ENCODE measurements at places on chromosomes 7 and 10. TPM values are rescaled to one million over a fixed set of nuclear protein-coding genes. Genes with fewer than 3 reads are reported as not detected.

The NOS3 gene
- total RNA-seq, result 62.5 TPM

The CTTNBP2 gene
- total RNA-seq, result not detected

DNA sequence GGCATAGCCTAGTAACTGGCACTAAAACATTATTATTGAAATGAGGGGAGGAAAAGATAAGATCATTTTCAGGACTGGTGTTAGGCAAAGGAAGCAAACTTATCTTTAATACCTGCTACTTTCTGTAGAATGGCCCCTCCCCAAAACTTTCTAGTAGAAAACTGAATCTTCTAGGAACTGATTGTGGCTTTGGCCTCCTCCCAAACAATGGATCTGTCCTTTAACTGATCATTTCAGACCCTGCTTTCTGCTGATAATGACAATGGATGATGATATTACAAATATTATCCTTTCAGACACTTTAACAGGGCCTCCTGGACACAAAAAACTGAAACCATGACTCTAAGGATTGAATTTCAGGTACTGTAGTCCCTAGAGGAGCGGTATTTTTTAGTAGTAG lies 55.1 kb downstream of the EZH2 start:
- no peak for DNase-seq
- H3K4me3 ChIP-seq, result no peak overlapping the region
- H3K27me3 ChIP-seq, result no peaks in the 10 kb centered on the region
- H3K27ac ChIP-seq, result no peak overlapping the region
- no peaks in the 10 kb centered on the region for H3K4me1 ChIP-seq
- peaks cover 57% of the 10 kb centered on the region for H3K36me3 ChIP-seq

DNA sequence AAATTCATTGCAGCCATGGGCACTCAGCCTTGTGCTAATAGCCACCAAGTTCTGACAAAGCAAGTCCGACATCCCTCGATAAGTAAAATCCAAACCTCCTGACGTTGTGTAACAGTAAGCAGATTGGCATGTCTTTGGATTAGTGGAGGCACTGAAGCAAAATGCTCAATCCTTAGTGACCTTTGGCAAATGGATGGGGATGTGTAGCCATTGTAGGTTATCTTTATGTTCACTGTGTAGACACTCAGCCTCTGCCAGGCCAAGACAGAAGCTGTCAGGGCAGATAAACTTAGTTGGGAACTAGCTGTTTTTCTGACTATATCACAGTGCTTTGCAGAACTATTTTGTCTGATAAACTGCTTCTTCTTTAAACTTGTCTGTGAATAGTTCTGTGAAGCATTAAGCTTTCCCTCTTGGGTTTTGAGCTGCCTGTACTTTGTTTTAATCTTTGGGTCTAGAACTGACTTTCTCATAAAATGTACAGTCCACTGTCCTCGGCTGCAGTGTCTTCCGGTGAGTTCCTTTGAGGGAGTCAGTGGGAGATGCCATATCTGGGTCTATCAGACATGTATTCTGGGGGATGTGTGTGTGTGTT lies 220.8 kb downstream of the LRMDA start:
- H3K36me3 ChIP-seq, result no peaks in the 10 kb centered on the region
- H3K27me3 ChIP-seq, result no peaks in the 10 kb centered on the region
- H3K4me1 ChIP-seq, result no peaks in the 10 kb centered on the region
- H3K4me3 ChIP-seq, result no peak overlapping the region
- no peak for DNase-seq

GRCh38 chr10:95279042-95279820 lies 11.6 kb downstream of the PDLIM1 start:
- DNase-seq, result no peak
- H3K27me3 ChIP-seq, result no peaks in the 10 kb centered on the region
- H3K27ac ChIP-seq, result no peak overlapping the region
- H3K4me1 ChIP-seq, result no peaks in the 10 kb centered on the region

DNA sequence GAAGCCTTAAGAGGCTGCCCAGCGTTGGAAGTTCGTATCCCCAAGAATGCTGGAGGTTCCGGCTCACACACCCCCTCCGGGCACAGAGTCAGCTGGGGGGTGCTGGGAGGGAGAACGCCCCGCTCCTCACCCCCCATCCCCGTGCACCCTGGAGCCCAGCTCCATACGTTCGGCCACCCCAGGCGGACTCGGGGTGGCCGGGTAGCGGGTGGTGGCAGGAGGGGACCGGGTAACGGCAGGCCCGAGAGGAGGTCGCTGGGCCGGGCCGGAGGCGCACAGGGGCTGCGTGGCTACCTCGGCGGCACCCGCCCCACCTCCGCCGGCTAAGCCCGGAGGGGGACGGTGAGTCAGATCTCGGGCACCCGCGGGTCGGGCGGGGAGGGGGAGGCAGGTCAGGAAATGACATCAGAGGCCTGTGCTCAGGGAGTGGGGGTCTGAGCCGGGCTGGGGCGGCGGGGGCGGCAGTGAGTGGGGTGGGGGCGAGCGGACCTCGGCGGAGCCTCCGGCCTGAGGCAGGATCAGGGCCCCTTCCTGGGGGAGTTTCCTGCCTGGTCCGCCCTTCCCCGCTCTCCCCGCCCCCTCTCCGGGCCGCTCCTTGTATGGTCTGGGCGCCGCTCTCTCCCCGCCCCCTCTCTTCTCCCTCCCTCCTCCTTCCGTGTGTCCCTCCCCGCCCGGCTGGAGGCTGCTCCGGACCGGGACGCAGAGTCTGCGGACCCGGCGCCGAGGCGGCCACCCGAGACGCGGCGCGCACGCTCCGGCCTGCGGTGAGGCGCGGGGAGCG lies at the start of gene ZYX:
Gene ZYX (plus strand): TSS at position 700 of the 781 bp plus-strand sequence. CDS start 227 bp downstream, outside the sequence.
- peak; percentile 91 for DNase-seq
- no peak within 1 kb of the TSS for H3K27ac ChIP-seq
- H3K4me3 ChIP-seq, result peak within 1 kb of the TSS; percentile 83
- no peaks in the 10 kb centered on the region for H3K36me3 ChIP-seq
- H3K27me3 ChIP-seq, result no peaks in the 10 kb centered on the region

DNA sequence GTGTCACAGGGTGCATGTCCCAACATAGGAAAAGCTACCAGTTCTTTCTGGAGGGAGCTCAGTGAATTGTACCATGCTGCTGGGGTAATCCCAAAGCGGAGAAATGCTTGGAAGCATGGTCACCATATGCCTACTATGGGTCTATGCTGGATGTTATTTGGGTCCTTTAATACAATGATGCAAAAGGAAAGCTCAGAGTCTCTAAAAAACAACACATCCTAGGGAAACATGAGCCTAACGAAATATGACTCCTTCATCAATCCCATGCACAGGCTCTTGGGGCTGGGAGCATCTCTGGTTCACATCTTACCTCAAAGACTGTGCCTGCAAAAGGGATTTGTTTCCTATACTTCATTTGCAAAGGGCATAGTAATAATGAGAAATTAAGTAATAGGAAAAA lies 65.2 kb downstream of the CUBN start:
- no peak overlapping the region for H3K27ac ChIP-seq
- H3K36me3 ChIP-seq, result no peaks in the 10 kb centered on the region

DNA sequence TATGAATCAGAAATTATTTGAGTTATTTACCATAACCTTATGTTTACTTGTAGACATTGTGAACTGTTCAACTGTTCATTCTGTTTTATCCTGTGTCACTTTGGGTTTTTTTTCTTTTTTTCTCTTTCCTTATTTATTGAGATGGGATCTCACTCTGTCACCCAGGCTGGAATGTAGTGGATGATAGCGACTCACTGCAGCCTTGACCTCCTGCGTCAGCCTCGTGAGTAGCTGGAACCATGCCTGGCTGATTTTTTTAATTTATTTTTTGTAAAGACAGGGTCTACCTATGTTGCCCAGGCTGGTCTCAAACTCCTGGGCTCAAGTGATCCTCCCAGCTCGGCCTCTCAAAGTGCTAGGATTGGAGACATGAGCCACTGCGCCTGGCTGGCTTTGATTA lies 97.1 kb downstream of the CSTF2T start:
- no peak overlapping the region for H3K27ac ChIP-seq
- H3K27me3 ChIP-seq, result no peaks in the 10 kb centered on the region
- no peaks in the 10 kb centered on the region for H3K4me1 ChIP-seq
- H3K36me3 ChIP-seq, result no peaks in the 10 kb centered on the region
- no peak for DNase-seq
- H3K4me3 ChIP-seq, result no peak overlapping the region

Measured in Karpas-422 (cell line).